ENCODE measurements at places on chromosomes 6 and 20.

DNA sequence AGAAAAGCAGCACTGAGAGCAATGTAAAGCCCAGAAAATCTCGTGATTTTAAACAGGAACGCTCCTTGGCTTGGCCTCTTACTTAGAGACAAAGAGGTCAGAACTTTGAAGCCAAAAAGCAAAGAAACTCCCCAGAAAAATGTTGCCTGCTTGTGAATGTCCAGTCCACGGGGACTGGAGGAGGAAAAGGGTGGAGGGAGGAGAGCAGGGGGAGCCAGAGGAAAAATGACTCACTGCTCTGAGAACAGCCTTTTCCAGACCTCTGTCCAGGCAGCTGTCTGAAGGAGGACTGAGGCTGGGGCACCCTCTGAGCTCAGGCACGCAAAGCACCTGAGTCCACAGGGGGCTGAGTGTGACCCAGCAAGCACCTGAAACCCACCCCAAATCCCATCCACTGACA lies 64.7 kb downstream of the TRAM2 start:
- DNase-seq, result no peak

DNA sequence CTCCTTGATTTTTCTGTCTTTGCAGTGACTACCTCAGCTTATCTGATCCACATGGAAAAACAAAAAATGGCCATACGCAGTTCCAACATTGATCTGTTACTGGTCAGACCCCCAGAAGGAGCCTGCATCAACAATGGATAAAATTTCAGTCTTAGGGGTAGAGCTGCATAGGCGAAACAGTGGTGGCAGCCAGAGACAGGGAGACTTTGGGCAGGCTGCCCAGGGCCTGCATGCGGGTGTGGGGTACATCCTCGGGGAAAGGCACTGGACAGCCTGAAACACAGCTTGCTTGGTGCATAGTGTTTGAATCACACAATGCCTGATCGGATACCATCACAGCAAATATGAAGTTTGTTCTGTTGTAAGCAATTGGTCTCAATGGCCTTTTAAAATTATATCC lies 847.8 kb downstream of the QKI start:
- no peak for DNase-seq

- DNase-seq, result no peak
Measured at GRCh38 chr20:58453391-58453790, 61.8 kb downstream of the APCDD1L start.

- DNase-seq, result no peak
Measured at GRCh38 chr6:34147906-34148630, 2.2 kb upstream of the GRM4 start.

GRCh38 chr6:18148304-18149025 lies 6.4 kb downstream of the TPMT start:
- no peak for DNase-seq

- DNase-seq, result no peak
Measured at GRCh38 chr6:166050559-166050958, 117.1 kb downstream of the TBXT start.

Measured in immature natural killer cell (primary cell).